Glutamatergic neuron (in vitro differentiated cells): ENCODE measurements at places on chromosomes 4 and X. TPM values are rescaled to one million over a fixed set of nuclear protein-coding genes. Genes with fewer than 3 reads are reported as not detected.

- no peak for DNase-seq
These were observed 28.4 kb upstream of the MAOA start for GRCh38 chrX:43627669-43628068.

The SHOX gene
- total RNA-seq, result 0.22 TPM

DNA sequence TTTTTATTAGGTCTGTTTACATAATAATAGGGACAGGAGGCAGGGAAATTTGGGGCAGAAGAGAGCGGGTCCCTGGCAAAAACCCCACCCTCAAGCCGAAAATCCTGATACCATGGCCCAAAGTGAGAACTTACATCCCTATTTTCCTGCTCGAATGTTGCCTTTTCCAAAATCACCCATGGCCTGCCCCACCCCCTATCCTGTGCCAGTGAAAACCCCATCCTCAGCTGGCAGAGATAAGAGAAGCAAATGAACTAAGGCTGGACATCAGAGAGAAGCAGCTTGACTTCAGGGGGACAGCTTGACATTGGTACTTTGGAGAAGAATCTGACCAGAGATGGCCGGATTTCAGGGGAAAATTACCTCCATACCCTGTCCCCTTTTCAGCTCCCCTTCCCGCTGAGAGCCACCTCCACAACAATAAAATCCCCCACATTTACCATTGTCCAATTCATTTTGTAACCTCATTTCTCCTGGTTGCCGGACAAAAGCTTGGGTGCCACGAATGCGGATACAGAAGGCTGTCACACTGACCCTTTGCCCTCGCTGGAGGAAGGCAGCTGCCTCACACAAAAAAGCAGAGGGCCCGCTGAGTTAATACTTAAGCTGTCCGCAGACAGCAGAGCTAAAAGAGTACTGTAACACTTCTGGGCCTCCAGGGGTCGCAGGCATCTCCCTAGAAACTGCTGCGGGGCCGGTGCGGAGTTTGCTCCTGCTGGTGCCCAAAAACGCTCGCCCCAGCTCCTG lies 196.2 kb downstream of the SNCA start:
- peak; percentile 81 for DNase-seq

The MSANTD1 gene
- 2.6 TPM for total RNA-seq

DNA sequence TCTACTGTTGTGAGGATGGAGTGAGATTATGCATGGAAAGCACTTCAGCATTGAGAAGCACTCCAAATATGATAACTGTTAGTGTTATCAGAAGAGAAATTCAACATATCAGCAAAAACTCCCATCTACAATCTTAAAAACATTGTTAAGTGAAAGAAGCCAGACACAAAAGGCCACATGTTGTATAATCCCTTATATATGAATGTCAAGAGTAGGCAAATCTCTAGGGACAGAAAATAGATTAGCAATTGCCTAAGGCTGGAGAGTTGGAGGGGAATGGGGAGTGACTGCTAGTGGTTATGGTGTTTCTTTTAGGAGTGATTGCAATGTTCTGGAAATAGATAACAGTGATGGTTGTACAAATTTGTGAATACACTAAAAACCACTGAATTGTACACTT lies 122.5 kb upstream of the LNX1 start:
- no peak for DNase-seq

DNA sequence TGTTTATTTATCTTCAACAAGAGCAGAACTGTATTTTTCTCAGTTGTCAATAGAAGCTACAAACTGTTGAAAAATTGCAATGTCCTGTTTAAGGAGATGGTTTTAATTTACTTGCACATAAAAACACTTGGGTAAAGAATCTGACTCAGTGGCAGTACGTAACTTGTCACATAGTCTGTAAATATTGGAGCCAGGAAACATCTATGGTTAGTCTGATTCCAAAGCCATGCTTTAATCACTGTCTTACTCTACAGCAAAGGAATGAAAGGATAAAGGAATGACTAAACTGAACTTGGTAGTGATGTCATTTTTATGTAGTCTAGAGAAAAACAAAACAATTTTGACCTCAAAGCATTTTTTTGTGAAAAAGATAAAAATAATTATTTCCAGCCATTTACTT lies 537.2 kb downstream of the STIM2 start:
- DNase-seq, result no peak

The MTMR8 gene
- 2.2 TPM for total RNA-seq

- no peak for DNase-seq
These were observed 56.6 kb upstream of the NRK start for GRCh38 chrX:105765691-105766090.

The MAGEA2B gene
- total RNA-seq, result 10.6 TPM

DNA sequence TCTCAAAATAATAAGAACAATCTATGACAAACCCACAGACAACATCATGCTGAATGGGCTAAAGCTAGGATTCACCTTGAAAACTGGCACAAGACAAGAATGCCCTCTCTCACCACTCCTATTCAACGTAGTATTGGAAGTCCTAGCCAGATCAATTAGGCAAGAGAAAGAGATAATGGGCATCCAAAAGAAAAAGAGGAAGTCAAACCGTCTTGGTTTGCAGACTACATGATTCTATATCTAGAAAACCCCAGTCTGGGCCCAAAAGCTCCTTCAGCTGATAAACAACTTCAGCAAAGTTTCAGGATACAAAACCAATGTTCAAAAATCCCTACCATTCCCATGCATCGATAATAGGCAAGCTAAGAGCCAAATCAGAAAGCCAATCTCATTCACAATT lies 59.0 kb downstream of the CHM start:
- no peak for DNase-seq

DNA sequence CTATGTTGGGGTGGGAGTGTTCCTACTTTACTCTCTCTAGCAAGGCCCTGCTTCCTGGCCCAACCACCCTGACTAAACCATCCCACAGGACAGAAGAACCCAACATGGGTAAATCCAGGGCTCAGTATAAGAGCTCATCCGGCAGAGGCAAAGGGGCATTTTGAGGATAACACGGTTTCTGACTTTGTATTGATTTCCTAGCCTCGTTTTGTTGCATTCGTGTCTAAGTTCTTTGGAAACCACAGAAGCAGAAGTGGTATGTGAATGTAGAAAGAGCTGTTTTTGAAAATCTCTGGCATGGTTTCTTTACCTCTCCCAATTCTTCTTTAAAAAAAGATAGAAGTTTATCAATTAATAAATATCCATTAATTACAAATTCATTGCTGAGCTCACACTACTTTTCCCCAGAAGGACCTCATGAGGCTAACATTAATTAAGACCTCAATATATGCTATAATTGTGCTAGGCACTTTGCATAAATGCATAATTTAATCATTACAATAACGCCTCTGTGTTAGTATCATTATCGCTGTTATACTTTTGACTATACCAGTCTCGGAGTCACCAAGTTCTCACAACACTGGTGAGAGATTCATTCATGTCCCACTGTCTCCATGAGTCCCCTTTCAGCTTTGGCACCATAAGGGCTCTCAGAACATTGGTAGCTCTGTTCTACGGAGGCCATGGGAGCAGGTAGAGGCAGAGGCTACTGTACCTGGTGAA lies 5.8 kb upstream of the CLNK start:
- DNase-seq, result no peak

DNA sequence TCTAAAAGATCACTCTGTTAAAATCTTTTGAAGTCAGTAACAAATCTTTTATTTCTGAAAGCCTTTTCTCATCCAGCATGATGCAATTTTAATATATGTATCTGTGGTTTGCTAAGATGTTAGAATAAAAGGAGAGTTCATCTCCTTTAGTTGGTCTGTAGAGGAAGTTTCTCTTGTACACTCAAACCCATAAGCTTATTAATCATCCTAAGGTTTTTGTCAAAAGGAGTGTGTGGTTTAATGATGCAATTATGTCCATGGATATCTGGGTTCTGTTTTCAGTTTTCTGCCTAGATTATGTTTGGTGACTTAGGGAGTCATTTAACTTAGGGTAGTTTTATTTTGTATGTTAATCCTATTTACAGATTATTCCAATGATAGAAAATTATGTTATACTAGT lies 52.1 kb upstream of the NDST4 start:
- DNase-seq, result no peak

DNA sequence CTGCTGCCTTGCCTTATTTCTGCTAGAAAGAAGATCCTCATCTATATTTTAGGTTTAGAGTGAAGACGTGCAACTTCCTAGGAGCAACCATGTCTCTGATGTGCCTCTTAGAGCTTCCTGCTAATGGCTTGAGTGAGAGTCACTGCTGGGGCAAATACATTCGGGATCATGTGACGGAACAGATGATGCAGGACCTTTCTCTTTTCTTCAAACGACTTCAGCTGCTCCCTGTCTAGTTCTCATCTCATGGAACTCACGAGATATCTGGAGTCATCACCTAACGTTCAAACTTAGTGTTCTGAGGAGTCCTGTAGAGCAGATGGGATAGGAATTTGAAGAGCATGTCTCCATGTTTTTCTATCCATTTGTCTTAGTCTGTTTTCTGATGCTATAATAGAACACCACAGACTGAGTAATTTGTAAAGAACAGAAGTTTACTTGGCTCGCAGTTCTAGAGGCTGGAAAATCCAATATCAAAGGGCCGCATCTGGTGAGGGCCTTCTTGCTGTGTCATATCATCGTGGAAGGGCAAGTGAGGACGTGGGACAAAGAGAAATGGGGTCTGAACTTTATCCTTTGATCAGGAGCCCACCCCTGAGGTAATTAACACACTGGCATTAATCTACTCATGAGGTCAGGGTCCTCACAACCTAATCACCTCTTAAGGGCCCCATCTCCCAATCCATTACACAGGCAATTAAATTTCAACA lies 43.5 kb upstream of the SCRG1 start:
- DNase-seq, result no peak

GRCh38 chrX:22314211-22314610 lies 41.5 kb downstream of the CBLL2 start:
- DNase-seq, result no peak

GRCh38 chrX:2464677-2465166 lies 36.1 kb downstream of the DHRSX start:
- DNase-seq, result no peak

- DNase-seq, result no peak
These were observed 86.5 kb downstream of the HCCS start for GRCh38 chrX:11197671-11198070.

DNA sequence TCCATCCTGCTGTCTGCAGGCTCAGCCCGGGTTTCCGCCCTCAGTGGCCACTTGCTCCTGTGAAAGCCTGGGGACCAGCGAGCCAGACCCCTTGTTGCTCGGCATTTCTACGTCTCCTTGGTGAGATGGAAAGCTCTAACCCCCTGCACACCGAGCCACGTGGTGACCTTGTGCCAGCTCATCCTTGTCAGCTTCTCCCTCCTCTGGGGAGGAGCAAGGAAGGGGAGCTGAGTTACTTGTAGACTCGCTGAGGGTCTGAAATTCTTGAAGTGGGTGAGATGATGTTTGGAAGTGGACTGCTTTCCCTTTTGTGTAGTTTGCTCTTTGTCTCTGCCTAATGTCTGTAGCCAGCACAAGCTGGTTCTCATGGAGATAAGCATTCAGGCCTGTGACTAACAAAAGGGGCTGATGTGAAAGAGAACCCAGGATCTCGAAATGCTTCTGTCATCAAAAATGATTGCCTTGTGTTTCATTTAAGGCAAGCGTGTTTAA lies 29.3 kb downstream of the RGS12 start:
- no peak for DNase-seq

DNA sequence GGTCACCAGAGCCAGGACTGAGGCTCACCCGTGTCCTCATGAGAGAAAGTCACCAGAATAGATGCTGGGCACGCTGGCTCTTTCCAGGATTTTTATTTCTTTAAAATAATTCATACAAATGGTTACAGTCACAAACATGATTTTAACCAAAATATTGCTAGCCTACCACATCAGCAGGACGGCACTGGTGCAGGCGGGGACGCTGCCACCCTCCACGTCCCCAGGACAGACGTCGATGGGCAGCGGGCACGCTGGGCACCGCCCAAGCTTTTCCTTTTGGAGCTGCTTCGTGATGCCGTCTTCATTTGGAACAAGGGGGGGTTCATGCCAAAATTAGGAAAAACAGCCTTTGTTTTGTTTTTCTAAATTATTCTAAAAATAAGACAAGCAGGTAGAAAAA lies 37.6 kb downstream of the CTBP1 start:
- DNase-seq, result no peak

DNA sequence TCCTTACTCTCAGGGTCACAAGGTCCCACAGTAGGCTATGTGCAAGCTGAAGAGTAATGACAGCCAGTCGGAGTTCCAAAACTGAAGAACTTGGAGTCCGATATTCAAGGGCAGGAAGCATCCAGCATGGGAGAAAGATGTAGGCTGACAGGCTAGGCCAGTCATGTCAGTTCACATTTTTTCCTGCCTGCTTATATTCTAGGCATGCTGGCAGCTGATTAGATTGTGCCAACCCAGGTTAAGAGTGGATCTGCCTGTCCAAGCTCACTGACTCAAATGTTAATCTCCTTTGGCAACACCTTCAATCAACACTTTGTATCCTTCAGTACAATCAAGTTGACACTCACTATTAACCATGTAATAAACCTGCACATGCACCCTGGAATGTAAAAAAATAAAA lies 960.9 kb upstream of the HS3ST1 start:
- DNase-seq, result no peak

DNA sequence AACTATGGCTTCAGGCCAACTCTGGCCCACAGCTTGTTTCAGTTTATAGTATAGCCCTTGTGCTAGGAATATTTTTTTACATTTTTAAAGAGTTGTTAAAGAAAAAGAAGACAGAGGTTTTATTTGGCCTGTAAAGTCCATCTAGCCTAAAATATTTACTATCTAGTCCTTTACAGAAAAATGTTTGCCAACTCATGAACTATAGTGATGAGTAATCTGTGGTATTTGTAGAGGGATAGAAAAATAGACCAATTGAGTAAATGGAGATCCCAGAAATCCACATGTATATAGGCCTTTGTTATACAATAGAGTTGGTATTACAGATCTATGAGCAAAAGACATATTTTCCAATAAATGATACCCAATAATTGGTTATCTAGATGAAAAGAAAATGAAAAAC lies 288.7 kb downstream of the PRDM5 start:
- no peak for DNase-seq

The UGT2A1 gene
- not detected for total RNA-seq

DNA sequence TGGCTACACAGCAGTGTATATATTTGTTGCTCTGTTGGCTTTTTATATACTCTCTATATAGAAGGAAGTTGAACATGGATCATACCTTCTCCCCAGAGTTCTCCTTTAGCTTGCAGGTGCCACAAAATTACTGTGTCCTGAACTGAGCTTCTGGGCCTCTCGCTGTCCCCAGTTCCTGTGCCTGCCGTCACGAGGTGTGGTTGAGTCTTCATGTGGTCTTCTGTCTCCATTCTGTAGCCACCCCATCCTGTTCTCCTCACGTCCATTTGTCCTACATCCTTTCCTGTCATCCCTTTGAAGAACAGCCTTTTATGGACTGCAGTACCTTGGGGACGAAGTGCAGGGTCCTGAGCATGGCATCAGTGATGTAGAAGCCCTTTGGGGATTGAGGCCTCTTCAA lies 14.5 kb downstream of the TMEM131L start:
- no peak for DNase-seq

The SPIN2B gene
- 20.1 TPM for total RNA-seq

- DNase-seq, result no peak
These were observed 4.7 kb downstream of the RIPPLY1 start for GRCh38 chrX:106898462-106898861.
